ENCODE measurements at places on chromosomes 13 and 19.
A peak's percentile ranks its signal among the peaks of the same experiment; 100 is the strongest.

DNA sequence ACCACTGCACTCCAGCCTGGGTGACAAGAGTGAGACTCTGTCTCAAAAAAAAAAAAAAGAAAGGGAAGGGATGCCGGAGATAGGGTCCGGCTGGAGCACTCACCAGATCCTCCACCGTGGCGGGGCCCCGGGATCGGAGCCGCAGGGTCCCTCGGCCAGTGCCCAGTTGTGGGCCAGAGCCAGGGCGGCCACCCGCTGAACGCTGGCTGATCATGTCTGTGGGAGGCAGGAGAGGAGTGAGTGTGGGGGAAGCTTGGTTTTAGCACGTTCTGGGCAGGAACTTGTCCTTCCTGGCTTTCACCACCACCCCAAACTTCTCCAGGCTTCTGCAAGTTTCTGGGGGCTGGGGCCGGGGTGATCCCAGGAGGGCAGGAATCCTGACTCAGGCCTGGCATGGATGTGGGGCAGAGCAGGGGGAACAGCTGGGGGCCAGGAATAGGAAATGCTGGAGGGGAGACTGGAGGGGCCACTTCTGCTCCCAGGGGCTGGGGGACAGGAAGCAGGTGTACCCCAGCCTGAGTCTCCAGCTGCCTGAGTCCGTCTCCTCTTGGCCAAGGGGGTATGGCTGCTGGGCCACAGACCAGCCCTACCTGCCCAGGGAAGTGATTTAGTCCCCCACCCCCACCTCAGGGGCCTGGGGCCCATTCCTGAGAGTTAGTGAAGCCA lies 4.3 kb upstream of the PTGER1 start:
- DNase-seq, result no peak

- DNase-seq, result no peak
Measured at GRCh38 chr19:7137120-7137519, 67.6 kb downstream of the ZNF557 start.

GRCh38 chr19:17755977-17756670 lies 4.8 kb downstream of the FCHO1 start:
- no peak for DNase-seq

DNA sequence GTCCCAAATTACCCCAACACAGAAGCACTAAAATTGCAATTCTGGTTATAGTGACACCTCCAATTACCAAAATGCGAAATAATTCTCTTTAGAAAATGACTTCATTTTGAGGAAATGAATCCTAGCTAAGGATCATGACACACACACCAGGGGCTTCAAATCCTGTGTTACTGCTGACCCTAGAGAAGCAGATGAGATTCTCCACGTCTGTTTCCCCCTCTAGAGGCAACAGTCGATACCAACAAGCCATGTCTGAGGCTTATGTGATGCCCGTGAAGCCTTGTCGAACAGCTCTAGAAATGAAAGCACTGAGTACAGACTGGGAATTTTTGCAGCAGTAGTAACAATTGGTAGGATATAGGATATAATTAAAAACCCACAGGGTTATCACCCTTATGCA lies 153.6 kb upstream of the TMTC4 start:
- no peak for DNase-seq

GRCh38 chr13:93413972-93414717 lies 187.5 kb downstream of the GPC6 start:
- no peak for DNase-seq

GRCh38 chr13:74037762-74038161 lies 96.4 kb downstream of the KLF12 start:
- DNase-seq, result no peak

GRCh38 chr19:495402-496111 lies 729 bp upstream of the MADCAM1 start:
- no peak for DNase-seq

DNA sequence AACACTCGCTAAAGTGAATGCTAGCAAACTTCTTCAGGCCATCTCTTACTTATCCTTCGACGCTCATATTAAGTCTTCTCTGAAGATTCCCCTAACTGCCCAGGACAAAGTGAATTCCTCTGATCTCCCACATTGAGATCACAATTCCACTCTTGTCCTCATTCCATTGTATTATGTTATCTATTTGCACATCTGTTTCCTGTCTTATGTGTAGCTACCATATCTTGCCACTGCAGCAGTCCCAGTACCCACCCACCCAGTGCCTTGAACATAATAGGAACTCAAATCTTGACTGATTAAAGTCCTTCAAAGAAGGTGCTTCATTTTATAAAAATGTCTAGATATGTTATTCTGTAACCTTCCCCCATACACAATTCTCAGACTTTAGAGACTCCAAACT lies 702.3 kb downstream of the DIAPH3 start:
- no peak for DNase-seq

GRCh38 chr19:12983542-12984142 lies 11.6 kb upstream of the NFIX start:
- peak; percentile 62 for DNase-seq

DNA sequence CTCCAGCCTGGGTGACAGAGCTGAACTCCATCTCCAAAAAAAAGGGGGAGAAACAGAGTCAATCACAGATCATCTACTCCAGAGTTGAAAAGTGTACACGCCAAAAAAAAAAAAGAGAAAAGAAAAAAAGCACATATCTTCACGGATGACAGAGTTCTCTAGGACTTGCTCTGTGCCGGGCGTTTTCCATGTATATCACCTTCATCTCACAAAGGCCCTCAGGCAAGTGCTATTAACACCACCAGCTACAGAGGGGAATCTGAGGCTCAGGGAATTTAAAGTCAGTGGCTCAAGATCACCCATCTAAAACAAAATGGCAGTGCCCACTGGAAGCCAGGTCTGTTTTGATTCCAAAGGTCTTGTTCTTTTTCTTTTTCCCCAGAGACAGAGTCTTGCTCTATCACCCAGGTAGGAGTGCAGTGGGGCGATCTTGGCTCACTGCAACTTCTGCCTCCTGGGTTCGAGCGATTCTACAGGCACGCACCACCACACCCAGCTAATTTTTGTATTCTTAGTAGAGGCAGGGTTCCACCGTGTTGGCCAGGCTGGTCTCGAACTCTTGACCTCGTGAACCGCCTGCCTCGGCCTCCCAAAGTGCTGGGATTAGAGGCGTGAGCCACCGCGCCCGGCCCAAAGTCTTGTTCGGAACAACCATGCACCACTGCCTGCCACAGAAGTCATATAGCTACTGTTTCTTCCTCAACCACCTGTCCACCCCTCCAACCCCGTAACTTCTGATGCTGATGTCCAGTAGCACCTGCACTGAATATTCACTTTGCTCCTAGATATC lies 42.2 kb downstream of the SAE1 start:
- DNase-seq, result no peak

GRCh38 chr19:56314018-56314380 lies 640 bp downstream of the ZSCAN5A start:
- no peak for DNase-seq

- DNase-seq, result no peak
Measured at GRCh38 chr13:79090552-79091124, 315.4 kb downstream of the RBM26 start.

GRCh38 chr19:17946965-17947784 lies 14.4 kb downstream of the CCDC124 start:
- DNase-seq, result no peak

- DNase-seq, result no peak
Measured at GRCh38 chr13:40193286-40194223, 472.9 kb downstream of the FOXO1 start.

DNA sequence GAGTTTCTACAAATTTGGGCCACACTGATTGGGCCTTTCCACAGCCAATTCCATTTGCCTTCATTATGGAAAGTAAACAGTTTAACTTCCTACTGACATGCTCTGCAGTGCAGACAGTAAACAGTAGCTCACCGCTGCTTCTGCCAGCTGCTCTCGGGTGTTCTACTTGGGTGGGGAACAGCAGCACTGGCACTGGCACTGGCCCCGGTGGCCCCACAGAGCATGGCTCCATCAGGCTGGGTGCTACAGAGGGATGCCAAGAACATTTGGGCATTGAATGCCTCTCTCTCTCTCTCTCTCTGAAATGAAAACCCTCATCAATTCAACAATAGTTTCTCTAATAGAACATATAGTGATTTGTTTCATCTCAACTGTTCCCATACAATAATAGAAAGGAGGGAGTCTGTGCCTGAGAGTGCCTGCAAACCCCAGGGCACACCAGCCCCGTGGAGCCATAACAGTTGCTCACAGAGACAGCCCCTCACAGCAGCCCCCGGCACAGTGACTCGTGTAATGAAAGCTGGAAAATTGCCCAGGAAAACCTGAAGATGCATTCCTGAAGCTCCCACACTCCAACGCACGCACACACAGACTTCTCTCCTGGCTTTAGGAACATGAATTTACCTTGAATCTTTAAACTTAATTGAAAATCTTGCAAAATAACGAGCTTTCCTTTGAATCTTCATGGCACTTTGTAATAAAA lies 38.2 kb upstream of the GJB6 start:
- no peak for DNase-seq

DNA sequence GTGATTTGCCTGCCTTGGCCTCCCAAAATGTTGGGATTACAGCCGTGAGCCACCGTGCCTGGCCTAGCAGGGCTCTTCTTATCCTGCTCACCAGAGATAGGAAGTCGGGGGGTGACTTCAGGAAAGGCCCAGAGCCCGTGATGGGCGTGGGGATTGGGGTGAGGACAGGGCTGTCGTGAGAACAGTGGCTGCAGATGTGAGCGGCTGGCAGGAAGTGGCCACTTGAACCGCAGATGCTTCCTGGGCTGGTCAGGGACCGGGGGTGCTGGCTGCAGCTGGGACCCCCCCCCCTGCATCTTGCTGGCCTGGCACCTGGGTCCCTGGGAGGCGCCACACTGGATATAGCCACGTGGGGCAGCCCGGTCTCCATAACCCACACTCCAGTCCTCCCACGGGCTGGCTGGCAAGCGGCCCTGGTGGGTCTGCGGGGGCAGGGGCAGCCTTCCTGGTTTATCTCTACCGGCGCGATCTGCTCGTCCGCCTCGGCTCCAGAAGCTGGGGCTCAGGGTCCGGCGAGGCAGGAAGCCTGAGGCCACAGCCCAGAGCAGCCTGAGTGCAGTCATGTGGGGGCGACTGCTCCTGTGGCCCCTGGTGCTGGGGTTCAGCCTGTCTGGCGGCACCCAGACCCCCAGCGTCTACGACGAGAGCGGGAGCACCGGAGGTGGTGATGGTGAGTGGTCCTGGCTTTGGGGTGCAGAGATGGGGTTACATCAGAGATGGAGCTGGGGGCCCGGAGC lies at the start of gene F2RL3:
F2RL3 (plus strand) TSS at position 371 of the 737 bp plus-strand sequence; CDS start at position 562, 191 bp downstream.
- no peak for DNase-seq

GRCh38 chr13:112775791-112776279 lies 86.0 kb downstream of the ATP11A start:
- DNase-seq, result no peak

- no peak for DNase-seq
Measured at GRCh38 chr13:20717581-20718542, 14.4 kb downstream of the IL17D start.

- DNase-seq, result no peak
Measured at GRCh38 chr19:7456964-7457541, 31.8 kb downstream of the PEX11G start.

- DNase-seq, result no peak
Measured at GRCh38 chr13:47027780-47028437, 131.1 kb upstream of the HTR2A start.

- no peak for DNase-seq
Measured at GRCh38 chr13:41915081-41915480, 45.8 kb downstream of the VWA8 start.

- no peak for DNase-seq
Measured at GRCh38 chr19:50377051-50377461, 799 bp downstream of the NR1H2 start.

DNA sequence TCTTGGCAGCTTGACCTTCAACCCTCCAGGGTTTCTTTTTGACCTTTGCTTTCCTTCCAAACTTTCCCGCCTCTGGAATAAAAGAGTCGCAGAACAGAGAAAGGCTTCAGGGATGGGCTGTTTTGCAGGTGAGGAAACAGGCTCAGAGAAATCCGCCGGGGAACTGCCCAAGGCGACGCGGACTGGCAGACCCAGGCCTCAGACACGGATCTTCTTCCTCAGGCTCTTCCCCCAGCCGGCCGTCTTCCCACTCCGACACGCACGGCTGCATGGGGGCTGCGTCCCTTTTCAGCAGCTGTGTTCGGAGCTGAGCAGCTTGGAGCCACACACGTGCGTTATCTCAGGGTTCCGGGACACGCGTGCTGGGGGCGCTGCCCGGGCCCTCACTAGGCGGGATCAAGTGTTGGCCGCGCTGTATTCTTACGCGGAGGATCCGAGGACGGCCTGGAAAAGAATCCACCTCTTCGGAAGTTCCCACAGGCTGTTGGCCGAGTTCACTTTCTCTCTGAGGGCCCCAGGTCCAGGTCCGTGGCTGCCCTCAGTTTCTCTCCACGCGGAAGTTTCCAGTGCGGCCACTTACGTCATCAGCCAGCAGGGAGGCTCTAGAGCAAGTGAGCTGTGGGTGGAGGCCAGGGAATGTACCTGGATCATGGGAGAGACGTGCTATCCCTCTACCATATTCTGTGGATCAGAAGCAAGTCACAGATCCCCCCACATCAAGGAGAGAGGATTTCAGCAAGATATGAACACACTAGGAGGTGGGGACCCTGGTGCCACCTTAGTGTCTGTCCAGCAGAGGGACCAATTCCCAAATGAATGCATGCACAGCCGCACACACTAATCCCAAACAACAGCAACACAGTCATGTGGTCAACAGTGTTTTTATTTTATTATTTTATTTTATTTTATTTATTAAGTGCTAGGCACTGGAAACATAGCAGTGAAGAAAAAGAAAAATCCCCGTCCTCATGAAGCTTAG lies 100.4 kb downstream of the ING1 start:
- DNase-seq, result no peak

DNA sequence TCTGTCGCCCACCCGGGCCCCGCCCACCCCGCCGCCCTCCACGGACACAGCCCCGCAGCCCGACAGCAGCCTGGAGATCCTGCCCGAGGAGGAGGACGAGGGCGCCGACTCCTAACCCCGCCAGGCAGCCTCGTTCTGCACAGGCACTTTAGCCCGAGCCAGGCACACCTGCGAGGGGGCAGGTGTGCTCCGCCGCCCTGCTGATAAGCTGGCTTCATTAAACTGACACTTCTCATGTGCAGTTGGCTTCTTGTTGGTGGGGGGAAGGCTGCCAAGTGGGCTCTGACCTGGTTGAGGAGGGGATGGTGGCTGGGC lies 8.2 kb downstream of the IL4I1 start:
- no peak for DNase-seq

- no peak for DNase-seq
Measured at GRCh38 chr13:79502859-79503468, 22.0 kb downstream of the NDFIP2 start.

DNA sequence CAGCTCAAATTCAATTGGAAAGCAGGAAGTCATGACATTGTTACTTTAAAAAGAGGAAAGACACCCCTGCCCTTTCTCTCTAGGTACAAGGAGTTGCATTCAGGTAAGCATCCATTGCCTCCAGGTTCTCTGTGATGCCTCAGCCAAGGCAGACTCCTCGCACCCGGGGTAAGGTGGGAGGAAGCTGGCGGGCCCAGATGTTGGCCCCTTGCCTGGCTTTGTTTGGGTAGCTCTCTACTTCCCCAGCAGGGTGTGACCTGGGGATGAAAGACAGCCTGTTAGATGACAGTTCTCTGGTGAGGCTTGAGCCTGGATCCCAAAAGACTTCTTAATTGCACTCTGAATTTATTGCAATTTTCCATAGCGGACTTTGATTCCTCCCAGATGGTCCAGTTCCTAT lies 25.6 kb downstream of the SHISA2 start:
- no peak for DNase-seq

All from activated CD4-positive, alpha-beta T cell treated with anti-CD3 and anti-CD28 coated beads, Interleukin-2, amount 50 U/mL, for 24 hours (primary cell).